ENCODE measurements at places on chromosomes 2 and 18. TPM values are rescaled to one million over a fixed set of nuclear protein-coding genes. Genes with fewer than 3 reads are reported as not detected.

FLACC1 gene
- total RNA-seq = 0.18 TPM

GPR35 gene
- 0.97 TPM for total RNA-seq

TXNDC2 gene
- total RNA-seq = 0.10 TPM

TMEM247 gene
- total RNA-seq = not detected

RAX gene
- total RNA-seq = not detected

All from A549 treated with CORT108297 at 1 μM for 4 hours (cell line).